Fibroblast of mammary gland (primary cell): ENCODE measurements at places on chromosomes 4 and X.
A peak's percentile ranks its signal among the peaks of the same experiment; 100 is the strongest.

DNA sequence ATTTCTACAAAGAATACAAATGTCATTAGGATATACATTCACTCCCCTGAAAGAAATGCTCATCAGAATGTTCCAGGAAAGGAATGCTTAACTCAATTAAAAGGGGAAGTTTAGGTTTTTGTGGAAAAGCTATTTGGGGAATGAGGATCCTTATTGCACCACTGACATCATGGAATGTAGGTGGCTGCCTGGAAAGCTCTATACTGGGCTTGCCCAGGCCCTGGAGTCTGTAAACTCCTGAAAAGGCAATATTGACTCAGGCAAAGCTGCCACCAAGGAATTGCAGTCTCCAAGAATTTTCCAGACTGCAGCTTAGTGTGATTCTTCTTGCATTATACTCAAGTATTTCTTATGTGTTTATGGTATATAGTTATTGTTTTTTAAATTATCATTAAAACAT is 15.7 kb downstream of the DAPP1 start:
- no peak for DNase-seq

DNA sequence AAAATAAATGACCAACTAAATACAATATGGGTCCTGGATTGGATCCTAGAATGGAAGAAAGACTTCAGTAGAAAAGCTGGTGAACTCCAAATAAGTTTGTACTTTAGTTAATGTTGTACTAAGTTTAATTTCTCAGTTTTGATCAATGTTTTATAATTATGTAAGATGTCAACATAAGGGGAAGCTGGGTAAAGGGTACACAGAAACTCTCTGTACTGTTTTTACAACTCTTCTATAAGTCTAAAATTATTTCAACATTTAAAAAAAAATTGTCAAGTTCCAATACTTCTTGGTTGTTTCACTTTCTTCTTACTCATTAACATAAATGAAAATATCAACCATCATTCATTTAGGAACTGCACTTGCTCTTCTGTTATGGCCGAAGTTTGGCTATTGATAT is 88.9 kb downstream of the NHSL2 start:
- no peak for DNase-seq

- no peak for DNase-seq
Observed at GRCh38 chr4:7771056-7771455, 168.6 kb downstream of the AFAP1 start.

DNA sequence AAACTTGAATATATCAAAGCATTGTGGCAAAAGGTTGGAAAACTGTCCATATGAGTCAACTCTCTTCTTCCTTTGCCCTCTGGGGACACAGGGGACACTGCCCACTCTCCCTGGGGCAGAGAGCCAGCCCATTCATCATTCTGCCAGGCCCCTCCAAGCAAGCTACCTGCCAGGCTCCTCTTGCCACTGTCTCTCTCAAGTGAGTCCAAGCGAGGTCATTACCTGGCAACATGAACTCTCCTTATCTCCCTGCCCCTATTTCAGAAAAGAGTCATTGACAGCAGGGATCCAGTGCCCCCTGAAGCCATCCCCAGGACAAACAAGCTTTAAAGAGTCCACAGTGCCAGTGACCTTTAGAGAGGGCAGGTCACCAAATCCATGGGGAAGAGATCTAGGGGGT is 312.7 kb upstream of the PPARGC1A start:
- no peak for DNase-seq

GRCh38 chrX:107562482-107562881 is 65.8 kb upstream of the PRPS1 start:
- DNase-seq: peak; percentile 77

- no peak for DNase-seq
Observed at GRCh38 chrX:36950495-36951253, 57.5 kb upstream of the FAM47C start.

DNA sequence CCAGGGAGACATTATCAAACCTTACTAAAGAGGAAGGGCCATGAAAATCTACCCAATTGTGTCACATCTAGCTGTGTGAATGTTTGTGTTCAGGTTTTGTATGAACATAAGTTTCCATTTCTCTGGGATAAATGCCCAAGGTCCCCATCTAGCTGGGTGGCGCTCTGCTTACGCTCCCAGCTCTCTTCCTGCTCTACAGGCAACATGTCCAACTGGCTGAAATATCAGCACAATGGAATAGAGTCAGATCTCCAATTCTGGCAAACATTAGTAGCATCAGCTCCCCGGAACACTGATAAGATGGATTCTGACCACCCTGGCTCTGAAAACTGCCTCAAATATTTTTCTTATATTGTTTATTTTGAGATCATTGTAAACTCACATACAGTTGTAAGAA is 74.8 kb downstream of the IRF2 start:
- DNase-seq: no peak

DNA sequence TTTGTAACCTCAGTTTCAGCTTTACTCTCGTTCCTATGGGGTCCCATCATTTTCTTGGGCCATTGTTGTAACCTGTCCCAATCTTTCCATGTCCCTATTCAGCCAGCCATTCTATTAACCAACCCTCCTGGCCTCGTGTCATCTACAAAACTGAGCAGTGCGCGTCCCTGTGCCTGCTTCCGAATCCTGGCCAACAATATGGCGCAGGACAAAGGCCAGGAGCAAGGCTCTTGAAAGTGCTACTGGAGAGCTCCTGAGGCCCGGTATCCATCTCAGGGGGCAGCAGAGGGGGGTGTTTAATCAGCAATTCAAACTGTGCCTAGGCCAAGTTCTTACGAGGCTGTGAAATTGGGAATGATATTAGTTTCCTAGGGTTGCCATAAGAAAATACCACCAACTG is 41.2 kb upstream of the APLN start:
- DNase-seq: no peak

DNA sequence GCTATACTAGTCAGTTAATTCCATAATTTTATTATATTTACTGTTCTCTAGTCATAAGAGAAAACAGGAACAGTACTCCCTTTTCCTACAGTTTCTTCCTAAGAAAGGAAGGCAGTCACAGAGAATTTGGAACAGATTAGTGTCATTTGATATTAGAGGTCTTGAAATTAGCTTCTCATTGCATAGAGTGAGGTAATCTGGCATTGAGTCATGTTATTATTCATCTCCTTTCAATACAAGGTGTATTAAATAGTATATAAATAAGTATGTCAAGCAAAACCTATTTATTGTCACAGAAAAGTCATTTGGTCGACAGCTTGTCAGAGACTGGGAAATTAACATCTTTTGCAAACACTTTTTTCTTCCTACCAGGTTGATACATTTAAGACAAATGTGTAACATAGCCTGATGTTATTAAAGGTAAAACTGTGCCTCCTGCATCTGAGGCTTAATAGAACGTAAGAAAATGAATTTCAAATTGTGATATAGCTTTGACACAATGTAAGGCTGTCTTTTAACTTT is 753.1 kb upstream of the FRG1 start:
- DNase-seq: no peak
